ENCODE measurements at places on chromosomes 1 and 21.

- no peak for DNase-seq
These were observed 61.0 kb upstream of the C8B start for GRCh38 chr1:57026624-57027354.

DNA sequence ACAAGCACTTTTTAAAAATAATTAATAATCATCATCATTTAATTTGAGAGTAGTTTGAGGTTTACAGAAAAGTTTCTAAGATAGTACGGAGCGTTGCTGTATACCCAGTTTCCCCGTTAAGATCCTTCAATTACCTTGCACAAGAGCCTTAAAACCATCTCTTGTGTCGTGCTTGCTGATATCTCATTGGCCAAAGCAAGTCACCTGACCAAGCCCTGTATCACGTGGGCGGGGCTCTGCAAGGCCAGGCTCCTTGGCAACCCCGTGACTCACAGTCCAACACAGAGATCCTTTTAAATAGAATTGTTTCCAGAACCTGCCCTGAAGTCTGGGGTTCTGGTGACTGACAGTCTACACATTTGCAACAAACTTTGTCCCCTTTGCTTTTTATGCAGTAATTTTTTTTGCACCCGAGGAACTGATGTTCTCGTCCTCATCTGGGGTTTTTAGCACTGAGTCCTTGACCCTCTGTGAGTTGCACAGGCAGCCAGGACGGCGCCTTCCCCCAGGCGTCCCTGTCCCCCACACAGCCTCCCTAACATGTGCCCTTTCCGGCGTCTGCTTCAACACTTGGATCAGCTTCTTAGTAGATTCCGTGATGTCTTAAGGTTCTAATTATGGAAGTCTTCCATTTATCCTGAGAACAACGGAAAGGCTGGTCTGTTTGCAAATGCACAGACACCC lies 183.3 kb upstream of the TMEM51 start:
- peak; percentile 92 for DNase-seq

GRCh38 chr21:46054451-46054881 lies 43.4 kb upstream of the COL6A2 start:
- peak; percentile 60 for DNase-seq

GRCh38 chr1:200414657-200415056 lies 4.8 kb upstream of the ZNF281 start:
- DNase-seq, result no peak

GRCh38 chr1:210445931-210446330 lies 117.2 kb downstream of the HHAT start:
- DNase-seq, result no peak

DNA sequence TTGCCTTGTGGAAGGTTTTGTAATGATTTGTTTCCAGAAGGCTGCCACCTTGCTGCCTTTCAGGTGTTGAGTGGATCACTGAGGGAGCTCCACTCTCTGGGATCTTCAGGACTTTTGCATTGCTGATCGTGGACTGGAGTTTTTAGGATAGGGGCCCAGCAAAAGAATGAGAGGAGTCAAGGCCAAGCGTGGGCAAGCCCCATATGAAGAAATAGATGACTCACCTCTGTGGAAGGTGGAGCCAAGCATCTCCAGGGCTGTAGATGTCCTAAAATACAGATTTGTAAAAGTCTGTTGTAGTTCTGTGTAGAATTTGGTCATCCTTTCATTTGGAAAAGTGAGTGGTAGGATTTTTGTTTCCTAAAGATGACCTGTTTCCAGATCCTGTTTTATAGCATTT lies 67.0 kb downstream of the ST3GAL3 start:
- DNase-seq, result peak; percentile 60

GRCh38 chr1:204831186-204831585 lies 39.5 kb upstream of the NFASC start:
- DNase-seq, result no peak

GRCh38 chr1:119943216-119943615 lies 46.9 kb upstream of the ADAM30 start:
- DNase-seq, result peak; percentile 40

DNA sequence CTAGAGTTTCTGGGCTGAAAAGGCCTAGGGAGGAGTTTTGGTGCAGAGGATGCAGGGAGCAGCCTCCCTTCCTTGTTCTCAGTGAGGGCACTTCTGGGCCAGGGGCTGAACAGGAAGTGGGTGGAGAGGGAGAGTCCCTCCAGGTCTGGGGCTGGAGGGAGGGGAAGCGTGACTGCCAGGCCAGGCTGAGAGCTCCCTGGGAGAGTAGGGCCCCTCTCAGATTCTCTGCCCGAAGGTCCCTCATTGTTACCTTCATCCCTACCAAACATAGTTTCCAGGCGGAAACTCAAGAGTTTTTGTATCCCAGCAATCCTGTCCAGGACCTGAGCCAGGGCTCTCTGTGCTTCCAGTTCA lies 36.8 kb downstream of the CITED4 start:
- DNase-seq, result peak; percentile 49

DNA sequence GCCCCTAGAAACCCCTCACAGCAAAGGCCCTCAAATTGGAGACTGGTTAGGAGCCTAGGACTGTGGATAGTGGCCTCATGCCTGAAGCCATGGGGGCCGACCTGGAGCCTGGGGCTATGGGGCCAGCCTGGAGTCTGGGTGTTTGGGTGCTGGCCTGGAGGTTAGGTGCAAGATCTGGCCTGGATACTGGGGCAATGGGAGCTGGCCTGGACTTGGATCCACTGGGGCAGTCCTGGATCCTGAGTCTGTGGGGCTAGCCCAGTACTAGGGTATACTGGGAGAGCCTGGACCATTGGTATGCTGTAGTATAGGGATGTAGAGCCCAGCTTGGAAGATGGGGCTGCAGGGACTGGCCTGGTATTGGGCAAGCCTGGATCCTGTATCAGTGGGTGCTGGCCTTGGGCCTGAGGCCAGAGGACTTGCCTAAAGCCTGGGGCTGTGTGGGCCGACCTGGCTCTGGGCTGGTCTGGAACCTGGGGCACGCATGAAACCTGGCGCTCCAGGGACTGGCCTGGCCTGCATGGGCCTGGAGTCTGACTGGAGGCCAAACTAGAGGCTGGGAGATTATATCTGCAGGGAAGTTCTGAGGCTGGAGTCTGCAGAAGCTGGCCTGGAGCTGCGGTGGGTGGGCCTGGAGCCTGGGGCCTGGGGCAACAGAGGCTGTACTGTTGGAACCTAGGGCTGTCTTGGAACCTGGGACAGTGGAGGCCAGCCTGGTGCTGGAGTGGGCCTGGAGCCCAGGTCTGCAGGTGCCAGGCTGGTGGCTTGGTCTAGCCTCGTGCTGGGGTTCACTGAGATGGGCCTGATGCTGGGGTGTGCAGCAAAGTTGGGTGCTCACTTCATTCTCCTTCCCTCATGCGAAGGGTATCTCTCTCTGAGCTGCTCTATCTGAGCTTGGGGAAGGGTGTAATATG lies 12.6 kb upstream of the DENND1B start:
- DNase-seq, result no peak

DNA sequence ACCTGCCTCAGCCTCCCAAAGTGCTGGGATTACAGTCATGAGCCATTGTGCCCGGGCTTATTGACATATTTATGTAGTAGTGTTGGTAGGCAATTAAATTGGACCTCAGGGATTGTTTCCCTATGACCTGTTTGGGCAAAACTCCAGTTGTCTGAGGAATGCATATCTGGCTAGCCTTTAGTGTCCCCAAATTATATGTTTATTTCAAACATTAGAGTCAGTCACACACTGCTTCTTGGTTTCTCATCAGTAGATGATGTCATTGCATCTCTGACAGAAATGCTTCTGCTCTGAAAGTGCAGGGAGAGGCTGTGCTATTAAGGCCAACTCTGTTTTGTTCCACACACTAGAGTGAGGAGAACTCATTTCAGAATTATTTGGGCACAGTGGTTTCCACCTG lies 12.5 kb downstream of the PIP5K1A start:
- peak; percentile 23 for DNase-seq

GRCh38 chr1:21629971-21630370 lies 39.2 kb downstream of the RAP1GAP start:
- DNase-seq, result no peak

DNA sequence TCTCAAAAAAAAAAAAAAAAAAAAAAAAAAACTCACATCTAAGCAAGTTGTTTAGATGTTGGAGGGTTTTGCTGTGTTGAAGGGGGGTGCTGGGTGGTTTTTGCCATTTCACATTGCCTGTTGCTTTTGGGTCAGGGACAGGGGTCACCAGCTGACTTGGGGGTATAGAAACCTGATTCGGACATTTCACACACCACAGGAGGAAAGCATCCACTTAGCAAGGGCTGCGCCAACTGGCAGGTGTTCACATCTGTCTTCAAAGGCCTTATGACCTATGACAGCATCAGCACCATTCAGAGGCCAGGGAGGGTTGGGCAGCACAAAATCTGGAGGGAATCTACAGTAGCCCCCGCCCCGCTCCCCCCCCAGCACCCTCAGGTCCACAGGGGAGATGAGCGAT lies 45.2 kb downstream of the SYF2 start:
- DNase-seq, result no peak

DNA sequence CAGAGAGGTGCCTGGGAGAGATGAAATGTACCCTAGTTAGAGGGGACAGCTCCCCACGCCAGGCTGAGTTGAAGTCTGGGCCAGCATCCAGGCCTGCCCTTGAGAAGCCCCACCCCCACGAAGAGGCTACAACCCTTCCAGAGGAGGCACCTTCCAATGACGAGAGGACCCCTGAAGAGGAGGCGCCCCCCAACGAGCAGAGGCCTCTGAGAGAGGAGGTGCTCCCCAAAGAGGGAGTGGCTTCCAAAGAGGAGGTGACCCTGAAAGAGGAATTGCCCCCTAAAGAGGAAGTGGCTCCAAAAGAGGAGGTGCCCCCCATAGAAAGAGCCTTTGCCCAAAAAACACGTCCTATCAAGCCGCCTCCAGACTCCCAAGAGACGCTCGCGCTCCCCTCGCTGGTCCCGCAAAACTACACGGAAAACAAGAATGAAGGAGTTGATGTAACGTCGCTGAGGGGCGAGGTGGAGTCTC lies 3.1 kb downstream of the EVA1B start:
- no peak for DNase-seq

- peak; percentile 75 for DNase-seq
These were observed 59.0 kb upstream of the ACOT11 start for GRCh38 chr1:54488779-54489626.

DNA sequence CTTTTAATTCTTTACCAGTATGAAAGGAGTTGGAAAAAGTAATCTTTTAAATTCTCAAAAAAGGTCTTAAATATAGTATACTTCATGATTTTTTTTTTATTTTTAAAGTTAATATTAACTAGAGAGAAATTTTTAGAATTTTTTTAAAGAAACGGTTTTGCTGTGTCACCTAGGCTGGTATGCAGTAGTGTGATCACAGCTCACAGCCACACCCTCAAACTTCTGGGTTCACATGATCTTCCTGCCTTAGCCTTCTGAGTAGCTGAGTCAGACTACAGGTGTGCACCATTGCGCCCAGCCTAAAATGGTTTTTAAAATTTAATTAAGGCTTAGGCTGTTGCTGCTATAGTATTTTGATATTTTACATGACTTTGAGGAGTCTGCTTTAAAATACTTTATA lies 52.4 kb downstream of the TLCD4 start:
- DNase-seq, result peak; percentile 6

GRCh38 chr1:208531003-208531750 lies 287.0 kb upstream of the PLXNA2 start:
- DNase-seq, result no peak

- peak; percentile 42 for DNase-seq
These were observed 18.8 kb downstream of the KYAT3 start for GRCh38 chr1:88973520-88974137.

DNA sequence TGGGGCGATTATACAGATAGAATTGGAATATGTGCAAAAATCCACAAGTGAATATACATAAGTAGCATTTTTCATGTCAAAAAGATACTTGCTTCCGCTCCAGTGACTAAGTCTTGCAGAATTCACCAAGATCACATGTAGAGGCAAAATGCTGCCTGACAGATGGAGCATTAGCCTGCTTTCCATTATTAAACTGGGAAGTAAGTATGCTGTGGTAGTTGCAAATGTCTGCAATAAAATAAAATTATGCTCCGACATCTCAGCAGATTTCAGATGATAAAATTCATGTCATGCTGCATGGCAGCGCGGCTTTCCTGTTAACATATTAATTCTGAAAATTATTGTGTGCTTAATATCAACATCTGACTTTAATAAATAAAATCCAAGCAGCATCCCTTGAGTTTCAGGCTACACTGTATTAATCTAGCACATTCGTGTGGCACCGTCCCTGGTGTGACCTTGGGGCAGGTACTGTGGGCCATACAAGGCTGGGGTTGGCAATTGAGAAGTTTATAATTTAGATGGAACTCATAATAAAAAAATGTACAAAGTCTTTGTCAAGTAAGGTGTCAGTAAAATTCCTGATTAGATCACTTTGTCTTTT lies 366.4 kb upstream of the ZP4 start:
- DNase-seq, result peak; percentile 32

DNA sequence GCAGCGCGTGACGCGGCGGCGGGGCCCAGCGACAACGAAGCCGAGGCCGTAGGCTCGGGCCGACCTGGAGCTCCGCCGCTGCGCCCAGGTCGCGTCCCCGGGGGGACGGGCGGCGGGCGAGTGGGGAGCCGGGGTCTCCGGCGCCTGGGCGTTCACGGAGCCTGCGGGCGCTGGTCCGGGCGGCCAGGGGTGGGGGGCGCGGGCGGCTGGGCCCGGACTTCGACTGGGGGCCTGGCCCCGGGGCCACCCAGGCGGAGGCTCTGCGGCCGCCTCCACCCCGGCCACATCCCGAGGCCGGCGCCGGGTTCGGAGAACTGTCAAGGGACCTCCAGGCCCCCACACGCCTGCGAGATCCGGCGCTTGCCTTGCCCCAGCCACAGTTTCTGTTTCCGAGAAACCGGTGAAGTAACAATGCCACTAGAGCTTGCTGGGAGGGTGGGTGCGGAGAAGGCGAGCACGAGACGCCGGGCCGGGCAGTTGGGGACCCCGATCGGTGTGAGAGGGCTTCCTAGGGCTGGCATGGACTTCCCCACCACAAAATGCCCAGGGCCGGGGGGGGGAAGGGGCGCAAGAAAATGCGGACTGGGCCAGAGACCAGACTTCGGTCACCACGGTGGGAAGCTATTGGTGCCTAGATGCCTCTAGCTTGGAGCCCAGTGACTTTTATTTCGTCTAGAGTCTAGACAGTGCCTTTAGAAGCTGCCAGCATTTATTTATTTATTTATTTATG lies 501 bp downstream of the FBXO6 start:
- peak; percentile 32 for DNase-seq

DNA sequence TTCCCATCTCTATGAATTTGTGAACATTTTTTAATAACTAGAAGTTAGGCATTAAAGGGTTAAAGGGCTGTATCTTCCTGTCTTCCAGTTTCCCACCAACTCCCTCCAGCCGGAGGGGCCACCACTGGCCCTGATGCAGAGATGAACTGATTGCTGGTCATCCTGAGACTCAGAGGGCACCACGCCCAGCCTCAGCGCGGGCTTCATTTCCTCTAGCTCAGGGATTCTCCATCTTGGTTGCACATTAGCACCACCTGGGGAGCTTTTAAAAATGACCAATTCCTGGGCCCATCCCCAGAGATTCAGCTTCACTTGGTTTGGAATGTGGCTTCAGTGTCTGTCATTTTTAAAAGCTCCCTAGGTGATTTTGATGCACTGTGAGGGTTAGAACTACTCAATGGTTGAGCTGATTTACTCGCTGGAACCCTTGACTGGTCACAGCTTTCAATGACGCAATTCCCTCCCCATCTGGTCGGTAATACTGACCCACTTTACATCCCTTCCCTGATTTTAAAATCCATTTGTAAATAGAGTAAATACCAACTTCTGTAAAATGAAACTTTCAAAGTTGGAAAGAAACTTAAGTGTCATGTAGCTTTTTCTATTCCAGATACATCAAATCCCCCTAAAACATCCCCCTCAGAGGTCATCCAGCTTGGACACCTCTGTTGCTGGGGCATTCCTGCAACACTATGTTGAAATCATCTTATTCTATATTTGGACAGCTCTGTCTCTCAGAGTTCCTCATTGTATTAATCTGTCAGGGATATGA lies 5.1 kb downstream of the NAV1 start:
- no peak for DNase-seq

- DNase-seq, result no peak
These were observed 26.2 kb downstream of the RHBDL2 start for GRCh38 chr1:38915352-38915948.

All from fibroblast of skin of back (primary cell).